ENCODE measurements at places on chromosomes 1 and 21. TPM values are rescaled to one million over a fixed set of nuclear protein-coding genes. Genes with fewer than 3 reads are reported as not detected.

LCE1C gene
- not detected for total RNA-seq

MAP3K6 gene
- 15.2 TPM for total RNA-seq

KRTAP13-2 gene
- not detected for total RNA-seq

TCHH gene
- total RNA-seq = 0.31 TPM

MRPS21 gene
- 92.1 TPM for total RNA-seq

Measured in A549 treated with Mapracorat at 1 μM for 4 hours (cell line).